ENCODE measurements at places on chromosomes 3 and 15.

GRCh38 chr3:187296911-187297310, 5.4 kb upstream of the MASP1 start:
- no peak for DNase-seq

DNA sequence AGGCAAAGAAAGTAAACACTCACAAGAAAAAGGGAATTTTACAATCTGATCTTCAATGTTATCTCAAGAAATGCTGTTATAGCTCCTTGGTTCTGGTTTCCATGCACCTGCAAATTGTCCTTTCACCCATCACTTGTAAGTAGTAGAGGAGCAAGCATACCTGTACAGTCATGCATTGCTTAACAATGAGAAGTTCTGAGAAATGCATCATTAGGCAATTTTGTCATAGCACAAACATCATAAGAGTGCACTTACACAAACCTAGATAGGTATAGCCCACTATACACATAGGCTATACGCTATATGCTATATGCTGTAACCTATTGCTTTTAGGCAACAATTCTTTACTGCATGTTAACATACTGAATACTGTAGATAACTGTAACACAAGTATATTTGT, 672.3 kb downstream of the FHIT start:
- DNase-seq: no peak

- no peak for DNase-seq
Measured at GRCh38 chr3:152508705-152509104, 240.0 kb downstream of the MBNL1 start.

- no peak for DNase-seq
Measured at GRCh38 chr15:27662892-27663291, 436.2 kb downstream of the OCA2 start.

GRCh38 chr3:65777050-65777449, 261.7 kb downstream of the MAGI1 start:
- no peak for DNase-seq

GRCh38 chr15:44676676-44677075, 13.2 kb upstream of the SPG11 start:
- DNase-seq: no peak

DNA sequence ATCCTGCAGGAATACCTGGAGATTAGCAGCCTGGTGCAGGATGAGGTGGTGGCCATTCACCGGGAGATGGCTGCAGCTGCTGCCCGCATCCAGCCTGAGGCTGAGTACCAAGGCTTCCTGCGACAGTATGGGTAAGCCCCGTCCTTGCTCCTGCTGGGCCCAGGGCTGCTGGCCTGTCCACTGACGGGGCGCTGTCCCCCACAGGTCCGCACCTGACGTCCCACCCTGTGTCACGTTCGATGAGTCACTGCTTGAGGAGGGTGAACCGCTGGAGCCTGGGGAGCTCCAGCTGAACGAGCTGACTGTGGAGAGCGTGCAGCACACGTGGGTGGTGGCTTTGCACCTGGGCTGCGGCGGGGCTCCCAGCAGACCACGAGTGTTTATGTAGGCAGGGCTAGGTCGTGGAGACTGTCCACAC, 5.0 kb downstream of the FES start:
- DNase-seq: no peak

- no peak for DNase-seq
Measured at GRCh38 chr3:86890741-86891396, 100.1 kb downstream of the VGLL3 start.

DNA sequence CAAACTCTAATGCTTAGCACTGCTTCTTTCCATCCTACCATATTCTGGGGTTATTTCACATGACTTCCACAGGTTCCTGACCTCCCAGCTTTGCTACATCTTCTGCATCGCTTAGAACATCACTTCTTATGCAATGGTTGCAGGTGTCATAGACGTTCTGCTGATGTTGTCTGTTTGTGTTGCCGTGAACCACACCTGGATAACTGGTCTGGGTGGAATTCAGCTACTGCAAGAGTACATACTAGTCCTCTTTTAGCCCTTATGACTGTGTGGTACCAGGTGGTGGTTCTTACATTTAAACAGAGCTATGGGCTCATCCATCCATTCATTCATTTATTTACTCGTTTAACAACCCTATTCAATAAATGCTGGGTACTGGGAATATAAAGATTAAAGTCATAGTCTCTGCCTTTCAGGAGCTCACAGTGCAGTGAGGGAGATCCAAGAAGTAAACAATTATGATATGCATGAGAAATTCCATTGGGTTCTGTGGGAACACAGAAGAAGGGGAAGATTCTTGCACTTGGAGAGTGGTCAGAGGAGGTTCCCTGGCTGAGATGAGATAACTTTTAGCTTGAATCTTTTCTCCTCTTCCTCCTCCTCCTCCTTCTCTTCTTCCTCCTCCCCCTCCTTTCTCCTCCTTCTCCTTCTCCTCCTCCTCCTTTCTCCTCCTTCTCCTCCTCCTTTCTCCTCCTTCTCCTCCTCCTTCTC, 30.8 kb downstream of the TMEM45A start:
- no peak for DNase-seq

GRCh38 chr3:2937592-2937991, 172.6 kb downstream of the IL5RA start:
- no peak for DNase-seq

- DNase-seq: no peak
Measured at GRCh38 chr3:12577379-12577778, 20.5 kb downstream of the MKRN2 start.
